Occipital lobe (tissue), 3 donors: ENCODE measurements at places on chromosomes 3 and 15.

DNA sequence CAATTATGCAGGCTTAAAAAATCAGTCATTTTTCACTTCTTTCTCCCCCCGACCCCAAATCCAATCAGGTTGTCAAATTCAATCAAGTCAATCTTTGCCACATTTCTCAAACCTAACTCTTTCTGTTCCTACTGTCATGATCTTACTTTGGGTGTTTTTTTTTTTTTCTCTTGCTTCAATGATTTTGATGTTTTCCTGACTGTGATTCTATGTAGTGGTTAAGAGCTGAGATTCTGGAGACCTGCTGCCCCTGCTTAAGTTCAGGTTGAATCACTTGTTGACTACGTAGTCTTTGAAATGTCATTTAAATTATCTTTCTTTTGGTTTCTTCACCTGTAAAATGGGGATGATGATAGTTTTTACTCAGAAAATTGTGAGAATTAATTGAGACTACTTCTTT is 117.5 kb downstream of the TPRG1 start:
- no peak for DNase-seq

- no peak for DNase-seq
Observed at GRCh38 chr15:56835718-56836171, 82.7 kb upstream of the TCF12 start.

DNA sequence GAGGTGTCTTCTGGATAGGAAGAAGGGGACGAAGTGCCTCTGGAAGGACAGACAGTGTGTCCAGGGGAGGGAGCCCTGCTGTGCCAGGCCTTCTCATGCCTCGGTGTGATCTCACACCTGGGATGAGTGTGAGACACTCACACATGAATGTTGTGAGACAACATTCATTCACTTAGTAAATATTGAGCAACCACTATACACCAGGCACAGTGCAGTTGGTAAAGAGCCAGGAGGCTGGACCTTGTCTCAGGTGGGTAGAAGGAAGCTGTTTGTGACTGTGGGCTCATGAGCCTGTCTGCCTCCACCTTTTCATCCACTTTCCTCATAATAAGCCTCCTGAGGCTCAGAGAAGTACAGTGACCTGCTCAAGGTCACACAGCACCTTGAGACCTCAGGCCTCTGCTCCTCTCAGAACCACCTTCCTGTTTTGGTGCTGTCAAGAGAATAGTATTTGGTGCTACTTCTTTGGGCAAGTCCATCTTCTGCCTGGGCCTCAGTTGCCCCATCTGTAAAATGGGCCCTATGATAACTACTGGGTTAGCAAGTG is 20.9 kb downstream of the SLC6A6 start:
- DNase-seq = no peak

- no peak for DNase-seq
Observed at GRCh38 chr3:16800361-16800760, 84.4 kb upstream of the PLCL2 start.

DNA sequence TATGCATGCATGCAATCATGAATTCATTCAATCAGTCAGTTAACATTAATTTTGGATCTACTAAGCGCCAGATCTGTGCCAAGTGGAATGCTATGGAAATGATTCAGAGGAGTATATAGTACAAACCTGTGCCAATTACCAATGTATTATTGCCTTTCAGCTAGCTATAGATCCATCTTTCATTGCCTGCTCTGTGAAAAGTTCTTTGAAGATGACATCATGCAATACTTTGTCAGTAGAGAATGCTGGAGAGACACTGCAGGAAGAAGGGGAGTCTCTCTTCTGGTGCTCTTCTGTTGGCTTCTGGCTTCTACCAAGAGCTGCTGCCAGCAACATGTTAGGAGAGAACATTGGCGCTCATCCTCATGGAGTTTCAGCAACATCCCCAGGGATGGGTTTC is 81.0 kb upstream of the LMCD1 start:
- DNase-seq = no peak

DNA sequence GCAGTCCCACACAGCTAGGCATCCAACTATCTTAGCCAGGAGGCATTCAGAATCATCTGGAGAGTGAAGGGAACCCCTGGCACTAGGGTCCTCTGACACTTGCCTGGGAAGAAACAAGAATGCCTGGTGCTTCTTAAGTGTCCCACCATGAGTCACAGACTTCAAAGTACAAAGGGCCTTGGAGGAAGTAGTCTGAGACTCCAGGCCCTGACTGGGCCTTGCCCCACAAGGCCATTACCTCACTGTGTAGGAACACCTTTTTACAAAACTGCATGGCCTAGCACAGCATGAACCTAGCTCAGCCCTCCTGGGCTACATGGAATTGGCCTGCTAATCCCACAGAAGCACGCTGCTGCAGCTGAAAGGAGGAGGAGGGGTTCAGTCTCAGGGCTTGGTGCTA is 104.5 kb upstream of the SLCO2A1 start:
- DNase-seq = no peak

- no peak for DNase-seq
Observed at GRCh38 chr15:68360721-68361120, 71.2 kb downstream of the ITGA11 start.

- no peak for DNase-seq
Observed at GRCh38 chr15:76898102-76898501, 7.0 kb downstream of the SCAPER start.

- DNase-seq = no peak
Observed at GRCh38 chr3:42013691-42014457, 52.0 kb upstream of the ULK4 start.

GRCh38 chr3:100003609-100004503 is 110.4 kb downstream of the FILIP1L start:
- DNase-seq = no peak

DNA sequence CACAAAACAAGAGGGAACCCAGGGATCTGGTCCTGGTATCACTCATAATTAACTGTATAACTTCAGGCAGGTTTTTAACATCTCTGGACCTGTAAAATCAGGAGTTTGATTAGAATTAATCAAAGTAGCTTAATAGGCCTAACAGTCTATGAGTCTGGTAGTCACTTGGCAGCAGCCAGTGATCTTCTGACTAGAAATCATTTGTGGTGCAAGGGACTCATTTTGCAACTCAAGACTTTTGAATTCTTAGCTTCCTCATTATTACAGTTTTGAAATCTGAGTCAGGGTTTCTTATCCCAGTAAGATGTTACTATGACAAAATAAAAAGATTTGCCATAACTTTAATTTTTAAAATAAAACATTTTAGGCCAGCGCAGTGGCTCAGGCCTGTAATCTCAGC is 70.8 kb downstream of the TMCC1 start:
- no peak for DNase-seq

- DNase-seq = no peak
Observed at GRCh38 chr3:55910543-55910942, 423.4 kb upstream of the WNT5A start.

DNA sequence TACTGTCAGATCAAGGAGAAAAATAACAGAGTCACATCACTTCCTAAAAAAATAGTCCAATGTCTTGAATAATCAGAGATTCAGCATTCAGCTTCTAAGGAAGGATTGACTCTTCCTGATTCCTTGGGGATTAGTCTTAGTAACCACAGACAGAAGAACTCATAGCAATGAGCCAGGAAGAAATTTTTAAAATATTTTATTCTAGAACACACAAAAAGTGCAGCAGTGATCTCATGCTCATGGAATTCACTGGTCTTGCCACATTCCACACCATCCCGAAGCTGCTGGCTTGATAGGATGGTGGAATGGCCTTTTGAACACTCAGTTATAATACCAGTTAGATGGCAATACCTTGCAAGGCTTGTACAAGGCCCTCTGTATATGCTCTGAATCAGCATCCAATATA is 43.0 kb upstream of the ABI3BP start:
- no peak for DNase-seq

GRCh38 chr15:99210334-99210733 is 39.0 kb downstream of the TTC23 start:
- no peak for DNase-seq

DNA sequence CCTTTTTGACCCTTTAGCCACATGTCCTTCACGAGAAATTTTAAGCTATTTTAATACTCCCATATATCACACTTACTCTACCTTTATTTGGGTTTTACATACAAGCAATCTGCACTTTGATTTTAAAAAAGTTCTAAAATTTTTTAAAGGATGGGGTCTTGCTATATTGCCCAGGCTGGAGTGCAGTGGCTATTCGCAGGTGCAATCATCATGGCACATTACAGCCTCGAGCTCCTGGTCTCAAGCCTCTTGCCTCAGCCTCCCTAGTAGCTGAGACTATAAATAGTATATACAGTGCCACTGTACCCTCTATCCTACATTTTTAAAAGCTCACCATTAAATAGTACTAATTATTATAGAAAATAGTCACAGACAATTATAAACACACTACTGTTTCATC is 29.9 kb downstream of the NIT2 start:
- DNase-seq = no peak

DNA sequence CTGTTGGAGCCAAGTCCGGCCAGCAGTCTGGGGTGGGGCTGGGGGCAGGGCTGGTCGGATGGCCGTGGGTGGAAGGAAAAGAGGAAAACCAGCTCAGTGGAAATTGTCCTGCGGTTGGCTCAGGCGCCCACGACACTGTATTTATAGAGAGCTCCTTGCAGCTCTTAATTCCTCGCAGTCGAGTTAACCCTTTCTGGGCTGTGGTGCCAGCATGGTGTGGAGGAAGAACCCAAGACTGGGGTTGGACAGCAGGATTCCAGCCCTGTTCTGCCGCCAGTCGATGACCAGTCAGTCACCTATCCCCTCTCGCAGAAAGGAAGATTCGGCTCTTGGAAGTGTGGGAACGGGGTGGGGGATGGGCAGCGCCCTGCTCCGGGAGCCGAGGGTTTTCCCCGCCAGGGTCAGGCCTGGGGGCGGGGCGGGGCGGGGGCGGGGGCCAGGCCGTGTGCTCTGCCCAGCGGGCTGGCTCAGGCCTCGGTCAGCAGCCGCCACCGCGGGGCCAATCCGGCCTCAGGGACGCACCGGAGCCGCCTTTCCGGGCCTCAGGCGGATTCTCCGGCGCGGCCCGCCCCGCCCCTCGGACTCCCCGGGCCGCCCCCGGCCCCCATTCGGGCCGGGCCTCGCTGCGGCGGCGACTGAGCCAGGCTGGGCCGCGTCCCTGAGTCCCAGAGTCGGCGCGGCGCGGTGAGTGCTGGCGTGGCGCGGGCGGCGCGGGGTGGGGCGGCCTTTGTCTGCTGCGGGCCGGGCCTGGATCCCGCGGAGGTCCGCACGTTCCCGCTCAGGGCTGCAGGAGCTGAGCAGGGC is at the start of gene CD276:
CD276 (plus strand) TSS at position 607 of the 804 bp plus-strand sequence. CDS start 15,257 bp downstream, outside the sequence.
- DNase-seq = no peak
